GM23338 (cell line): ENCODE measurements at places on chromosomes 3 and 15.

GRCh38 chr3:52299247-52299878 is 11.7 kb downstream of the GLYCTK start:
- peak; percentile 32 for DNase-seq

DNA sequence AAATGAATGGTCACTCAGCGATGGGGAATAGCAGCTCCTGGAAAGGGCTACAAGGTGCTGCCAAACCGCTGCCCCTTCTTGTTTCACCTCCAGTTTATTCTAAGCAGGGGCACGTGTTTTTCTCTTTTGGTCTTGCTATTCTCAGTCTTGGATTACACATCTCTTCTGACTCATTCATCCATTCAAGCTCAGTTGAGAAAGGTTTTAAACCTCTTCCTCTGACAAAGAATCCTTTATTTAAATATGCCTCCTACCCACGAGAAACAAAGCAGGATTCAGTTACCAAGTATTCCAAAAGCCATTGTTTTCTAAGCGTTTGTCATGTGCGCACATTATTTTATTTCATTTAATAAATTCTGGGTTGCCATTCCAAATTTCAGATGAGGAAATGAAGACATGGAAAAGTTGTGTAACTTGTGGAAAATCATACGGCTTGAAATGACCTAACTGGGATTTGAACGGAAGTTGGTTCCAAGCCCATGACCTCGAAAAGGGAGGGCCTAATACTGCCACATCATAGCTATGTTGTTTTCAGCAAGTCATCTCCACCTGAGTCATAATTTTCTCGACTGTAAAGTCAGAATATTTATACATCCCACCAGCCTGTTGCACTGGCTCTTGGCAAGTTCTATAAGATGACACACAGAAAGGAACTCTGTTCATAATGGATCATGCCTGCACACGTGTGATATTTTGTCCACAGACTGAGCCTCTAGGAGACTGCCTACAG is 292.0 kb upstream of the SLCO3A1 start:
- no peak for DNase-seq

DNA sequence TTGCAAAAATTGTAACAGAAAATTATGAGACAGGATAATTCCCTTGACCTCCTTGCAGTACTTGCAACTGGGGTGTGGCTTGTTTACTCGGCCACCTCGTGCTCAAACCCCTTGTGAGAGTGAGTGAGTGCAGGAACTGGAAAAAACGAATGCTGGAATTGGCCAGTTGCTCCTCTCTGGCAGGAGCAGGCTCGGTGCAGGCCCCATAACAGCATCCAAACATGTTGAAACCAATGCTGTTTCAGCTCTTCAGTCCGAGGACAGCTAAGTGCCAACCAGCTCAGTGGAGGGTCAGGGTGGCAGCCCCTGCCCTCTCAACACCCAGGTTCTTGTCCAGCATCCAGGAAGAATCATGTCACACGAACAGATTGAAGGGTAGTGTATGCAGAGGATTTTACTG is 36.9 kb downstream of the METTL6 start:
- no peak for DNase-seq

DNA sequence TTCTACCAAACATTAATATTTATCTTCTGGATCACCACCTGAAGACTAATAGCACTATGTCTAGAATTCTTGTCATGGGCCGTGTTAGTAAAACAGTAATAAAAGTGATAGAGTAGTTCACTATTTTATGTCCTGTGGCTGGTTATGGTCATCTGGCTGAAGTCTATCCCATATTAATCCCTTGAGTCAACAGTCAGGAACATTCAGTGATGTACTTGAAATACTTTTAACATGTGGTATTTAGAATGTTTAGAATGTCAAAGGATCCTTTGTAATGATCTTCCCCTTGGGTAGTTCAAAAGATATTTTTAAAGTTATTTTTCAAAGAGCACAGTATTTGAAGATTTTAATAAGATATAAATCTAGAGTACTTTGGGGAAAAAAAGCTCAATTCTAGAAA is 117.0 kb downstream of the MBNL1 start:
- peak; percentile 43 for DNase-seq

DNA sequence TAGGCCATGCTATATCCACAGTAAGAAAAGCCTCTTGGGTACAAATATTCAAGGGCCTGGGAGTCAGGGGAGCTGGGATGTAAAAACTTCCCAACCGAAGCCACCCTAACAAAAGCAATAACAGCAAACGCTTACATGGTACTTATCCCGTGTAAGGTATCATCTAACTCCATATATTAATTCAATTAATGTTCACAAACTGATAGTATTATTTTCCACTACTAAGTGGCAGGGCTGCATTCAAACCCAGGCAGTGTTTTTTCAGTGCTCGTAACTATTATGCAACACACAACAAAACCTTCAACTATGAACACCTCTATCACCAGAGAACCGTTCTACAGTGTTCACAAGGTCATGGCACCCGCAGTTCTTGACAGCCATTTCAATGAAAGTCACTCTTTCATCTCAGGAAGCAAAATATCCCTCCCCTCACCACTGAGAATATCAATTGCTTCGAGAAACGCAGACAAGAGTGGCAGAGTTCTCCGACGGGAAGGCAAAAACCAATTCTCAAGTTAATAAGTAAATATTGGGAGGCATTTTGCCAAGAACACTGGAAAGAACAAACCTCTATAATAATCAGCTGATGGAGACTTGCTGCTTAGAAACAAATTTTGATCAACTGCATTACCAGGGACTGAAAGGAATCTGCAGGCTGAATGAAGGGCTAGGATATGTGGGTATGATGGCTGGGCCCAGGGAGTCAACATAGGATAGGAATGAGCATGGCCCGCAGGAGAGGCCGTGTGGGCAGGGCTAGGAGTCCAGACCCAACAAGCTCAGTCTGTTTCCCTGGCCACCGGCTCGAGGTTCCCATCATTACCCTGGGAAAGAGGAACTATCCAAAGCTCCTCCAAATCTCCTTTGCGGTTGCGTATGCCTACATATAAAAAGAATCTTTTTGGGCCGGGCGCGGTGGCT is 72.3 kb downstream of the XXYLT1 start:
- DNase-seq: no peak

GRCh38 chr3:32313169-32313568 is 74.7 kb downstream of the CMTM8 start:
- no peak for DNase-seq
